NCI-H1105 treated with DMSO at 0.1 percent for 48 hours (cell line): ENCODE measurements at places on chromosomes 1 and 21.

GRCh38 chr1:119220991-119221390, 80.5 kb upstream of the WARS2 start:
- no peak for DNase-seq

DNA sequence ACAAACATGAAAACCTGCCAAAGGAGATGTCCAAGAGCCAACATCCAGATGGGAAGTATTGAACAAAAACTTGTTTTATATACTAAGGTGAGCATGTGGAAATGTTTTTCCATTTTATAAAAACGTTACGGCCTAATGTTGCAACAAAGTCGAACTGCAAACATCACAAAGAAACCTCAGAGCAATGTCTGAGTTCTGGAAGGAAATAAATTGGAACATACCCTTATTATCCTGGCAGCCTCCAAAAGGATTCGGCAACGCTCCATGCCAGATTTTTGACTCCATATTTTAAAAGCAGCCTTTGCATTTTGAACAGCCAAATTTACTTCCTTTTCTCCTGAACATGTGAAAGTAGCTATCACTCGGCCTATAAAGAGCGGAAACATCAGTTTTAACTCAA, 3.3 kb downstream of the ALDH9A1 start:
- DNase-seq, result no peak

DNA sequence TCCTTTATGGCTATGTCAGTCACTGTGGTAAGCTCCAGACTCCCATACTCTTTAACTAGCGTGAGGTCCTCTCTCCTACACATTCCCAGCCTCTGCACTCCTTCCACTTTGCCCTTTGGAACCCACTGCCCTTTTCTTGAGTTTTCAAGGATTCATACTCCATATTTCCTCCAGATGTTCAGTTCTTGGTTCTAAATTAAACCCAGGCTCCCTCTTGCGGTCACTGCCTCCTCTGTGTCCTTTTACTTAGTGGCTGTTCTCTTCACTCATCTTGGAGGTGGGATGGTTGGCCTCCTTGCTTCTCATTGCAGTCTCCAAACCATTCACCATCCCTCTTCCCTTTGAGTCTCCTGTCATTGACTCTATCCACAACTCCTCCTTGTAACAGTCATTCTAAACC, 208.1 kb downstream of the TGFB2 start:
- no peak for DNase-seq

GRCh38 chr1:26978901-26979300, 14.6 kb upstream of the TRNP1 start:
- no peak for DNase-seq

DNA sequence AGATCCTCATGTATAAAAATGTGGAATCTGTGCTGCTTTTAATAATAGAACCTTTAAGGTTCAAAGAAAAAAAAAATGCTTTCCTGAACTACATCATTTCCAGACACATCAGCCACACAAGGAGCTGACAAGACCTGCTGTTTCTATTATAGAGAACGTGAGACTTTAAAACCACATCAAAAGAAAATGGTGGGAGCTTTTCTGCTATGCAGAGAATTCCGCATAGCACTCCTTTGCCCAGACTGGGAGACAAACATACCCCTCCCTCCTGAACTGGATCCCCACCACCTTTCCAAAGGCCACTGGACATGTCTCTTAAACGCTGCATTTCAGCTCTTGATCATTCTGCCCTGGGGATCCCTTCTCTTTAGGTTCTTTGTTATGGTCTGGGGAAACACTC, 41.9 kb downstream of the TRIT1 start:
- DNase-seq, result no peak

- DNase-seq, result no peak
Observed at GRCh38 chr1:214791961-214792360, 189.0 kb downstream of the CENPF start.

DNA sequence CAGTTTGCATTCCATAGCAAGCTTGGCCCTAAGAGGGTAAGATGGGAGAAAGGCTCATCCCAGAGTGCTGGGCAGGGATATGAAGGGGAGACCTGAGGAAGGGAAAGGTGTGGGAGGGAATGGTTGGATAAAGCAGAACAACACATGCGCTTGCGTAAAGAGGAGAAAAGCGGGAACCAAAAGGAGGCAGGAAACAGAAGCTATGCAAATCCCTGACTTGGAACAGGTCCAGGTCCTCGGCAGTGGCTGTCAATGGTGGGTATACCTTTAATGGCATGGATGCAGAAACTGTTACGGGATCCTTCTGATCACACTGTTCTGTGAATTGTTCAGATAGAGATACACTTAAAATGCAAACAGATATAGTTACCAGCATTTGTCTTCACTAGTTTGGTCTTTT, 455.6 kb downstream of the SIPA1L2 start:
- DNase-seq, result peak; percentile 14

DNA sequence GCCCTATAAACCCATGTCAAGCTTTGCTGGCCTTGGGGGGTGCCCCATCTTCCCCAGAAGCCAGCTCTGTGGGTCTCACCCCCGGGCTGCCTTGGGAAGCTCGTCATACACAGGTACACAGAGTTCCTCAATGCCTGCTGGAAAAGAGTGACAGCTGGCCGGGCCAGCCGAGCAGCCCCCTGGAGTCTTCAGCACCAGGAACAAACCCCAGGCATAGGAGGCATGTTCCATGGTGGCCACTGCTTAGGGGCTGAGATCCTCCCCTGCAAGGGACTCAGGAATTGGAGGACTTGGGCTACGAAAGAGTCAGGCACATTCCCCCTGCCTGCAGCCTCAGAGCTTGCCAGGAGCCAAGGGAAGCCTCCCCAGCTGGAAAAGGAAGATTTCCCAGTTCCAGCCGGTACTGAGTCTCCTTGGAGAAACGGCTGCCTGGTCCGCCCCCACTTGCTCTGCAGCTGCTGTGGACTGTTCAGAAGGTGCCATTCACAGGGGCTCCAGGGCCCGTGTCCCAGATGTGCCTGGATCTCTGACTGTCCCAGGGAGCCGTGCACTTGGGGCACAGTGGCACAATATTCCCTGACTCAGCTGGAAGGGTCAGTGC, 89.5 kb downstream of the STUM start:
- DNase-seq, result no peak

- DNase-seq, result no peak
Observed at GRCh38 chr1:233375653-233376052, 48.1 kb downstream of the MAP3K21 start.

GRCh38 chr1:160471253-160471652, 51.8 kb downstream of the SLAMF6 start:
- no peak for DNase-seq

GRCh38 chr1:21232044-21232443, 55.3 kb upstream of the EIF4G3 start:
- peak; percentile 56 for DNase-seq

GRCh38 chr1:217141711-217142110, 418.5 kb upstream of the ESRRG start:
- DNase-seq, result no peak

DNA sequence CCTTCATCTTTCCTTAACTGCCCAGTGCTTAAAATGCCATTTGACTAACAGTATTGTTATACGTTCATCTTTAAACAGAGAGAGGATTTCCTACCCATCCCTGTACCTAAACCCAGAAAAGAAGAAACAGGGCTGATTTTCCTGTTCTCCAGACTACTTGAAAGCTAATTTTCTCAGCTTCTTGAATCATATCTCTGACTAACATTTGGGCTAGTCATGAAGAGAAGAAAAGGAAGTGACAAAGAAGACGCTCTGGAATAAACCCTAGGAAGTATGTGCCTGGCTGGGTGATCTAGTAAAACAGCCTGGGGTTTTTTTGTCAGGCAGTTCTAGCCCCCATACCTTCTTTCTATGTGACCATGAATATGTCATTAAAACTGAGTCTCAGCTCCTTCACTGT, 44.8 kb upstream of the SGIP1 start:
- DNase-seq, result no peak

DNA sequence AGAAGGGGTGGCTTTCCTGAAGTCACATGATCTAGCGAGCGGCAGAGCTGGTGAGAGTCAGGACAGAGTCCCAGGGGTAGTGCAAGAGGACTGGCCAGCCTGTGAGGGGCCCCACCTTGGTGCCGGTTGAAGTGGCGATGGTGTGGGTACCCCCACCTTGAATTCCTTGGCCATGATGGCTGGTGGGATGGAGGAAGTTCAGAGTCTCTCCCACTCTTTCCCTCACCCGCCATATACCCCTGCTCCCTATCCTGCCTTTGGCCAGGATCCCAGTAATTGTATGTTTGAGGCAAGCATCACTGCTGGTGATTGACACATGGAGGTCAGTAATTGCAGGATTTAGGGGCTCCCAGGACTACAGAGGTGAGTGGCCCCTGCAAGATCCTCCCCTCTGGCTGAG, 11.8 kb downstream of the PADI3 start:
- DNase-seq, result no peak

GRCh38 chr1:46263146-46263545, 15.6 kb downstream of the RAD54L start:
- DNase-seq, result no peak

DNA sequence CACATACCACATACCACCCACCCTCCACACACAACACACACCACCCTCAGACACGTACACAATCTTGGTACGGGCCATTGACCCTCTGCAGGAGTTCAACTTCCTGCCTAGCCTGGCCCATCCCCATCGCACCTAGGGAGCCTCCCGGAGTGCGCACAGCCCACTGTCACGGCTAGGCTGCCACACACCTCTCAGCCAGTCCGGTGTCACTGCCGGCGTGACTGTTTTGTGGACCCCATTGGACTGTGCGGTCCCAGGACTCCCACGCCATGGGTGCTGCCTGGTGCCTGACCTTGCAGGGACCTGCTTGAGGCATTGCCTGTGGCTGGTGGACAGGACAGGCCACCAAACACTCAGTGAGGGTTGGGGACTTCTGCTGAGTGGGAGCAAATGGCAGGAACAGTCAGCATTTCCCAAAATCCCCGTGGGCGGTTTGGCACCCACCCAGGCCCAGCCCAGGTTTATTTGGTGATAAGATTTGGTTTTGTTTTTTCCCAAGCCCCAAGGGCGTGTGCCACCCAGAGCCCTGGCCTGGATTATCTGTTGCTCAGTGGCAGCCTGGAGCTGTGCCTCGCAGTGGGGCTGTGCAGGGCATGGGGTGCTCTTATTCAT, 27.7 kb downstream of the RAB7B start:
- DNase-seq, result no peak

GRCh38 chr1:31937300-31938183, 626 bp downstream of the PTP4A2 start:
- no peak for DNase-seq

DNA sequence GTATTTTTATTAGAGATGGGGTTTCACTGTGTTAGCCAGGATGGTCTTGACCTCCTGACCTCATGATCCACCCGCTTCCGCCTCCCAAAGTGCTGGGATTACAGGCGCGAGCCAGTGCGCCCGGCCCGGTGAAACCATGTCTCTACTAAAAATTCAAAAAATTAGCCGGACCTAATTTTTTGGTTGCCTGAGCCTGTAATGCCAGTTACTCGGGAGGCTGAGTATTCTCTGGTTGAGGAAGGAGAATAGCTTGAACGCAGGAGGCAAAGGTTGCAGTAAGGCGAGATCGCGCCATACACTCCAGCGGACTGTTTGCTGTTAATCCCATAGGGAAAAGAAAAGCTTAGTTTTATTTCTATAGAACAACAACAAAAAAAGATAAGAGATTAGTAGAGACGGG, 29.9 kb upstream of the HJV start:
- no peak for DNase-seq

- no peak for DNase-seq
Observed at GRCh38 chr1:44584167-44584566, 90.1 kb downstream of the TMEM53 start.

DNA sequence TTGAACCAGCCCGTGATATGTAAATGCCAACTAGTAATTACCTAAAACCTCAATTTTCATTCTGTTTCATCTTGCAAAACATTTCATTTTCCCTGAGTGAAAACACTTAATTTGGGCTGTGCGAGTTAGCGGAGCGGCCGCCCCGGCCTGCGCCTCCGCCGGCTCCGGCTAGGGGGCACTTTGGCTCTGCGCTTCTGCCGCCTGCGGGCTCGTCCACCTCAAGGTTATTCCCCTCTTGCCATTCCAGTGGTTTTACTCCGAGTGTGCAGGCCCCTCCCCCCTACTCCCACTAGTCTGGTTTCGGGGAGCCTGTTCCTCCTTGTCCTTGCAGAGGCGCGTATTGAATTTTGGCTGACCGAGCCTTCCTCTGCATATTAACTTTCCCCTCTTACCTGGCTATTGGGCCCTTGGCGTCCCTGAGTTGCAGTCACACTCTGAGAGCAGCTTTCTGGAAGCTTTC, 55.6 kb downstream of the PEX14 start:
- DNase-seq, result peak; percentile 53

- DNase-seq, result peak; percentile 47
Observed at GRCh38 chr1:201955729-201956143, 433 bp downstream of the TIMM17A start.

DNA sequence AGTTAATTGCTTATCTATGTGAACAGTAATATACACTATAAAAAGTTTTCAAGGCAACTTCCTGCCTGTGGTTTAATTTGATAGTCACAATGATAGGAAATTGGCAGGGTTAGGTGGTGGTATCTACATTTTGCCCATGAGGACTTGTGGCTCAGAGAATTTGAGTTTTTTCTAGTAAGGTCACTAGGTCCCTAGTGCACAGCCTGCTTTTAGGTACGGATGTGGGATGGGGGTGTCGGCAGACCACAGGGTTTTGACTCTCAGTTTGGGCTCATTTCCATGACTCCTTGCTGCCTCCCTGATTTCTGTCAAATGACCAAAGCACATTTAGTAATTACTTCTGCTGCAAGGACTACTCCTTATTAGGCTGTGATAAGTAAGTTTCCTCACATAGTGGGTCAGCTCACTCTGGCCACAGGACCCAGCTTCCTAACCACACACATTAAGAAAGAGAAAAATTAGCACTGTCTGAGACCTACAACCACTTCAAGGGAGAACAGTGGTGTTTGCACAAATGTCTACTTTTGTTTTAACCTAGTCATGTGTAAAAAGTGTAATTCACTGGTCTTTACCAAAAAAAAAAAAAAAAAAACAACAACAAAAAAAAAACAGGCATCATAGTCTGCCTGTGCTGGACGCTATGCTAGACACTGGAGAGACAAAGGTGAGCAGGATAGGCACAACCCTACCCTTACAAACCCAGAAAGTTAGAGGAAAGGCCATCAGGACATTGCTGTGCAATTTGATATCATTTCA, 43.7 kb downstream of the MRPL39 start:
- DNase-seq, result no peak

GRCh38 chr1:76023669-76024435, 50.7 kb upstream of the ST6GALNAC3 start:
- no peak for DNase-seq

DNA sequence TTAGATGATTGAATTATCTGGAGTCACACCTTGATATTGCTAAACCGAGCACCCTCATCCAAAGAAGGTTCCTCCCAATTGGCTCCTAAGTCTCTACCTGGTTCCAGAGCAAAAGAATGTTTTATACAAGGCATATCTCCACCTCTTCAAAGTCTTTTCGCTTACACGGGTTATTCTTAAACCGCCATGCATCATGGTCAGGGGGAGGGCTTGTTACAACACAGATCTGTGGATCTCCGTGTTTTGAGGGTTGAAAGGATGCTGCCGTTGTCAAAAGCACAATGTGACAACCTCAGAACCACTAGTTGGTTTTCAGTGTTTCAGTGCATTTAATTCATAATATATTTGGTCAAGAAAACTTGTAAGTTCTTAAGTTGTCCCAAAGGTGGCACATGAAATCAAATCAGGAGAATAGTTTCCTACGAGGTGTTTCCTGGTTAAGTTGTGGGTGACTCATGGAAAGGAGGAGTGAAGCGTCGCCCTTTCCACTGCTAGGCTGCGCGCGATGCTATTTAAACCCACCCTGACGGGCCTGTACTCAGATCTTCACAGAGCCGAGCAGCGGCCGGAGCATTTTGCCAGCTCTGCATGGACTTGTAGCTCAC, 1531.6 kb upstream of the TPTE start:
- DNase-seq, result no peak
